ENCODE measurements at places on chromosomes 13 and 19.
A peak's percentile ranks its signal among the peaks of the same experiment; 100 is the strongest.

DNA sequence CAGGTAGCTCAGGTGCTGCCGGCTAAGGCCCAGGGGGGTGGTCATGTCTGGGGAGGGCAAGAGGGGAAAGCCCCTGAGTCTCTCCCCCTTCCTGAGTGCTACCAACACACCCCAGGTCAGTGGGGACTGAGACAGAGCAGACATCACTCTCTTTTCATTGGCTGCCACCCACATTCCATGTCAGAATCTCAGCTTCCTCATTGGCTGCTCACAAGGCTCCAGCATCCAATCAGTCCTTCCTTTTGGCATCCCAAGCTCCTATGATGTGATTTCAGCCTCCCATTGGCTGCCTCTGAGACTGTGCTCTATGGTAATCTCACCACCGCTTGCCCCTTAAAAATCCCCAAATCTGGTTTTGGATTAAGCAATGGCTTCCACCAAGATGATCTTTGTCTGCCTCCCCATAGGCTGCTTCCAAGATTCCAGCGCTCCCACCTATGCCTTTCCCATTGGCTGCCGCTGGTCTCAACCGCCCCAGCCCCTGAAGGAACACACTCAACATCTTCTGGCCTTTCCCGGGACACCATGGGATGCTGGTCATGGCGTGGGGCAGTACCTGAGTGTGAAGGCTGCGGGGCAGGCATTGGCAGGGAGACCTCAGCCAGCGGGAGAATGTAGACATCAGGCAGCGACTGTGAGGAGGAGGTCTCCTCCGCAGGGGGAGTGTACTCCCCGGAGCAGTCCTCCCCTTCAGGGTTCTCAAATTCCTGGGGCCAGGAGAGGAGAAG, 2.0 kb downstream of the LMTK3 start:
- no peak for DNase-seq

- no peak for DNase-seq
These were observed 6.2 kb downstream of the IFT88 start for GRCh38 chr13:20573186-20573585.

DNA sequence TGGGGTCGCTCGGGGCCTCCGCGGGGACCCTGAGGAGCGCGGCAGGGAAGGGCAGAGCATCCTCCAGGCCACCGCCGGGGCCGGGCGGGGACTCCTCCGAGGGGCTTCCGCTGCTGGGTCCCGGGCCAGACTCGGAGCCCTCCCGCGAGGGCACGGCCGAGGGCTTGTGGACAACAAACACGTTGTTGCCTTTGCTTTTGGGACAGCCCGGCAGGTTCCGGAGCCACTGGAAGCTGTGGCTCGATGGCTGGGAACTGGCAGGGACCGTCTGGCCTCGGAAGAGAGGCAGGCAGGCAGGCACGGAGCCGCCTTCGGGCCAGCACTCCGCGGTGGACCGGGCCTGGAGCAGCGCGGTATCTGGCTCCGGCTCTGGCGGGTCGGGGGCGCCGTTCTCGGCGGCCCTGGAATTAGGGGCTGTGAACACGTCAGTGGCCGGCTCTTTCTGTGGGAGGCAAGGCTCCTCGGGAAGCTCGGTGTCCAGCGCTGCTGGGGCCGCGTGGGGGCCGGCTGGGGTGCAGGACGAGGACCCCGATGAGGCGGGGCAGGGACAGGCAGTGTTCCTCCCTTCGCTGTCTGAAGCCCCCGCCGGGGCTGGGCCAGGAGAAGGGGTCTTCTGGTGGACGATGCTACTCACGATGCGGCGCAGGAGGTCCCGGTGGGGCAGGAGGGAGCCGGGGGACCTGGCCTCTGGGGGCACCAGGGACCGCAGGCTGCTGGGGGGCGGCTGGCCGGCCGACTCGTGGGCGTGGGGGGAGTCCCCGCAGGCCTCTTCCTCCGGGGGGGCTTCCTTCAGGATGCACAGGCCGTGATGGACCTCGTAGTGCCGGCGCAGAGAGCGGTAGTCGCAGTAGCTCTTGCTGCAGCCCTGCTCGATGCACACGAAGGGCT, 27.6 kb downstream of the ZNF541 start:
- DNase-seq = no peak

DNA sequence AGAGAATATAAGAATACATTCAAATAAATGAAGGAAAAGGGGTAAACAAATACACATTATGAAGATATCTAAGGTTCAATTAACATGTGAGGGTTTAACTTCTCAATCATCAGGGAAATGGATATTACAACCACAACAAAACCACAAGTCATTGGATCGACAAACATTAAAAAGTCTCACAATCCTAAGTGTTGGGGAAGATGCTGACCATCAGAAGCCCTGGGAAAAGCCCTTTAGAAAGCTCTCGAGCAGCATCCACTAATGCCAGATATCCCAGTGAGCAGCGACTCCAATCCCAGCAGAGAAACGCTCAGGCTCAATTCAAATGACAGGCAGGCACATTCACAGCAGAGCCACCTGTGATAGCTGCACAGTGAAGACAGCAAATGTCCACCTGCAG, 3.1 kb downstream of the TPRX1 start:
- no peak for DNase-seq

DNA sequence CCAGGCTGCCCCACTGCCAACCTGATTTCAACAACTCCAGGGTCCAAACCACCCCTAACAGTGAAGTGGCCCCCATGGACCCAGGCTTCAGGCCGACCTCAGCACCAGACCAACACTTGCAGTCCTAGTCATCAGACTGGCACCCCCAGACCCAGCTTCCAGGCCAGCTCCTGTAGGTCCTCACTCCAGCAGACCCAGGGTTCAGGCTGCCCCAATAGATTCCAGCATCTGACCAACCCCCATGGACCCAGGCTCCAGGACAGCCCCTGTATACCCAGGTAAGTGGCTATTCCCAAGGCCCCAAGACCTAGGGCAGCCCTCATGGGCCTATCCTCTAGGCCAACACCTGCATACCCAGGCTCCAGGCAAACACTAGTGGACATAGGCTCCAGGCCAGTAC, 193.8 kb upstream of the OBI1 start:
- no peak for DNase-seq

- peak; percentile 18 for DNase-seq
These were observed 1465.5 kb downstream of the SLITRK5 start for GRCh38 chr13:89136678-89137077.

GRCh38 chr13:80374444-80374843, 33.5 kb upstream of the SPRY2 start:
- no peak for DNase-seq

DNA sequence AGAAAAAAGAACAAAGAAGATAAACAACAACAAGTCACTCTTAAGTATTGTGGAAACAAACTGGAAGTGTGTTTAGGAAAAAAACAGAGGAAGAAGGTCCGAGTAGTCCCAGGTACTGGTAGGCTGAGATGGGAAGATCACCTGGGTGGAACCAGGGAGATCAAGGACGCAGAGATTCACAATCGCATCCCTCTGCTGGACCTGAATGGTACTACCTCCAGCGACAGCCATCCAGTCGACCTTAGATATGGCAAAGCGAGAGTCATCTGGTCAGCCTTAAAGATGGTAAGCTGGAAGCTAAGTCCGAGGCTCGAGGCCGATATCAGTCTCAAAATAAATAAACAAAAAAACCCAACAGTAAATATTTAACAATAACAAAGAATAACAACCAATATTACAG, 44.9 kb upstream of the ZNF91 start:
- DNase-seq = no peak

DNA sequence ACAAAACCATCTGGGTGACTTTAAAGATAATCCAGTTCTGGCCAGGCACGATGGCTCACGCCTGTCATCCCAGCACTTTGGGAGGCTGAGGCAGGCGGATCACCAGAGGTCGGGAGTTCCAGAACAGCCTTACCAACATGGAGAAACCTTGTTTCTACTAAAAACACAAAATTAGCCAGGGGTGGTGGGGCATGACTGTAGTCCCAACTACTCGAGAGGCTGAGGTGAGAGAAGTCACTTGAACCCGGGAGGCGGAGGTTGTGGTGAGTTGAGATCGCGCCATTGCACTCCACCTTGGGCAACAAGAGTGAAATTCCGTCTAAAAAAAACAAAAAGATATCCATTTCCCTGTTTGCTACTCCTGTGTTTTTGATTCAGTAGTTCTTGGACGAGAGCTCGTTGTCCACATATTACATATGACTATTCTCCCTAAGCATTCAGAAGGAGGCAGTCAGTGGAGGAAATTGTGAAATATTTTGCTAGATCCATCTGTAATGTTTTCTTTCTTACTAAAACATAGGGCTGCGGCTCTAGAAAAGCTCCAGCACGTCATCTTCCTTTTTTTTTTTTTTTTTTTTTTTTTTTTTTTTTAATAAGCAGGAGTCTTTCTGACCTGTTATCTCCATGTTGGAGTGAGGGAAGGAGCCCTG, 33.6 kb downstream of the ZNF701 start:
- DNase-seq = peak; percentile 72

- no peak for DNase-seq
These were observed 172.6 kb upstream of the ATXN8OS start for GRCh38 chr13:69935043-69935442.

GRCh38 chr19:10390652-10391286, 10.4 kb upstream of the TYK2 start:
- peak; percentile 84 for DNase-seq

DNA sequence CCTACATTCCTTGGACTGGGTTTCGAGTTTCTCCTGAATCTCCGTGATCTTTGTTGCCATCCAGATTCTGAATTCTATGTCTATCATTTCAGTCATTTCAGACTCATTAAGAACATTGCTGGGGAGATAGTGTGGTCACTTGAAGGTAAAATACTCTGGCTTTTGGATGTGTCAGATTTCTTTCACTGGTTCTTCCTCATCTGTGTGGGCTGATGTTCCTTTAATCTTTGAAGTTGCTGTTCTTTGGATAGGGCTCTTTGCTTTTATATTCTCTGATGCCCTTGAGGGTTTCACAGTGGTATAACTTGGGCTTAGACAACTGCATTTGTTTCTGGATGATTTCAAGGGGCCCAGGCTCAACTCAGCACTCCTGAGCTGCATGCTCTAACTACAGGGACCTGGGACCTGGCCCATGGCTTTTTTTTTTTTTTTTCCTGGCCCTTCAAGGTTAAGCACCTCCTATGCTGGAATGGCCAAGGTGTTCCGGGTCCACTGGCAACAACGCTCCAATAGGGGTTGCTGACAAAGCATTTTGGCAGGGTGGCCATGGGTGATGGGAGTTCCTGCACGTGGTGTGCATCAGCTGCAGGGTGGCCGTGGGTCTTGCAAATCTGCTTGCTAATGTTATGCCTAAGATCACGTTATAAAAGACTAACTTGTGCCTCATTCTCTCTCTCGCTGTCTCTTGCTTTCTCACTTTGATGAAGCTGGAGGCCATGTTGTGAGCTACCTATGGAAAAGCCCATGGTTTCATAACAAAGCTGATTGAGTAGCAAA, 5.9 kb upstream of the SIGLEC7 start:
- DNase-seq = no peak

- DNase-seq = no peak
These were observed 39.4 kb downstream of the ZNF846 start for GRCh38 chr19:9729162-9729561.

- DNase-seq = peak; percentile 45
These were observed 37.6 kb downstream of the POLR1D start for GRCh38 chr13:27659145-27659865.

GRCh38 chr19:42281146-42281826, 12.2 kb downstream of the CIC start:
- DNase-seq = no peak

DNA sequence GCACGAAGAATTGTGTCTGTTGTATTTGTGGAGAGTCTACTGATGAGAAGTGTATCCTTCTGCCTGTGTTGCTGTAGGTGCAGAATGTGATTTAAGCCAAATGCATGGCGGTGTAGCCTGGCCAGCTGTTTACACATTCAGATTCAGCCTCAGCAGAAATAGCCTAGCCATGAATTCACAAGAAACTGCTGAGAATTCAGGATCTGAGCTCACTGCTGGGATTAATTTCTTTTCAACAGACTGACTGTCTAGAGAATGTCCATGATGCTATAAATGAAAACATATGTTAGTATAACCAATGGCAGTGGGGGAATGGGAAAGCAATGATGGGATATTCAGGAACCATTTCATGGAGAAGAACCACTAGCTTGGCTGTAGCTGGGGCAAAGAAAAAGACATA, 77.4 kb upstream of the RNF113B start:
- no peak for DNase-seq

DNA sequence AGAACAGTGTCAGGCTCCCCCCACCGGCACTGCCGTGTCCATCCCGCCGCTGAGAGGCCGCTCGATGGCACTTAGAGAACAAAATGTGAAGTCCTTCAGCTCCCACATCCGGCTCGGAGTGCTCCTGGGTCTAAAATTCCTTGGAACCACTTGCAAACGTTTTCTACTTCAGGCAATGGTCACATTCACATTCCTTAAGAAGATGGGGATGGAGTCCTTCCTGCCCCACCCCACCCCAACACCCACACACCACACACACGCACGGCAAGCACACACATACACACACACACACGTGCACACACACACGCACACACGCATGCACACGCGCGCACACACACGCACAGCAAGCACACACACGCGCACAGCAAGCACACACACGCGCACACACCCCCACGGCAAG, 83.4 kb downstream of the SOX1 start:
- DNase-seq = no peak

- DNase-seq = no peak
These were observed 89.8 kb downstream of the ZNF557 start for GRCh38 chr19:7159105-7159933.

- DNase-seq = peak; percentile 57
These were observed 10.5 kb upstream of the TINCR start for GRCh38 chr19:5578097-5578846.

DNA sequence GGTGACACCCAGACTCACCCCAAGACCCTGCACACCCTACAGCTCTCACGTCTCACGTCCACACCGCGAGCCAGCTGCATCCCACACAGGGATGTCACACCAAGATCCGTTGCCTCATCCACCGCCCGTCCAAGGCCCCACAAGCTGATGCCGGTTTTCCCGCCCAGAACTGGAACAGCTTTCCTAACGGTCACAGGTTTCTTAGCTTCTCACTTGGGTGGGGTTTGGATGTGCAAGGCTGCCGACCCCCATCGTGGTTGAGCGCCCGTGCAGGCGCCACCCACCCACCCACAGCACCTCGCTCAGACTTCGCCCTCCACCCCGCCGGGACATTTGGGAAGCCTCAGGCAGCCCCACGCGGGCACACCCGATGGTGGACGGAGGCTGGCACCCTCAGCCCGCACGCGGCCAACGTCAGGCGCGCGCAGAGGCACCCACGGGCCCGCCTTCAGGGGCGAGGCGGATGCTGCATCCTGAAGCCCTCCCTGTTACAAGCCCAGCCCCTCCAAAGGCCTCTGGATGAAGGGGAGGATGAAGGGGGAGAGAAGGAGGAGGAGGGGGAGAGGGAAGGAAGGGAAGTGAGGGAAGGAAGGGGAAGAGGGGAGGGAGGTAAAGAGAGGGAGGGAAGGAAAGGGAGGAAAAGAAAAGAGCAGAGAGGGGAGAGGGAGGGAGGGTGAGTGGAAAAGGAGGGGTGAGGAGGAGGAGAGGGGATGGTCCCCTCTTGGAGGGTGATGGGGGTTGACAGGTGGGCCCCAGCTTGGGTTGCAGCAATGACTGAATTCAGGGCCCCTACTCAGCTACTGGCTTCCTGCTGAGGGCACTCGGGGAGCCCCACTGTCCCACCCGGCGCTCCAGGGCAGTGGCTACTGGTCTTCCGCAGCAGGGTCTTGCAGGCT, 12.8 kb downstream of the ONECUT3 start:
- DNase-seq = no peak

Data from choroid plexus epithelial cell (primary cell).